ENCODE measurements at places on chromosomes 2 and 18.

DNA sequence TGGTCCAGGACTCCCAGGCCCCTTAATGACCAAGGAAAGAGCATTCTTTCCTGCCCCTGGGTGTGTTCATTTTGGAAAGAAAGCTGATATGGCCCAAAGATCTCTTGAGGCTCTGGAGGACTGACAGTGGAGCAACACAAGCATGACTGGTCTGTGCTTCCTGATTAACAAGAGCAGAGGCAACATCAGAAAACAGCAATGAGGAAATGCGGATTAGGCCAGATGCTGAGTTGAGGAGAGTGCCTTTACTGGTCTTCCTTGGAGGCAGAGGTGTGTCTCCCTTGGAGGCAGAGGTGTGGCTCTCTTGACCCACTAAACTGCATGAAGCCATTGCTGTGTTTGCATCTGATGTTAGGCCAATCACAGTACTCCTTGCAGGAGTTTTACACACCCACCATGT is 19.9 kb downstream of the IL36B start:
- no peak for DNase-seq

GRCh38 chr18:73365018-73365417 is 497.2 kb upstream of the NETO1 start:
- DNase-seq = no peak

GRCh38 chr18:34493566-34494358 is 216.3 kb upstream of the DTNA start:
- DNase-seq = no peak

DNA sequence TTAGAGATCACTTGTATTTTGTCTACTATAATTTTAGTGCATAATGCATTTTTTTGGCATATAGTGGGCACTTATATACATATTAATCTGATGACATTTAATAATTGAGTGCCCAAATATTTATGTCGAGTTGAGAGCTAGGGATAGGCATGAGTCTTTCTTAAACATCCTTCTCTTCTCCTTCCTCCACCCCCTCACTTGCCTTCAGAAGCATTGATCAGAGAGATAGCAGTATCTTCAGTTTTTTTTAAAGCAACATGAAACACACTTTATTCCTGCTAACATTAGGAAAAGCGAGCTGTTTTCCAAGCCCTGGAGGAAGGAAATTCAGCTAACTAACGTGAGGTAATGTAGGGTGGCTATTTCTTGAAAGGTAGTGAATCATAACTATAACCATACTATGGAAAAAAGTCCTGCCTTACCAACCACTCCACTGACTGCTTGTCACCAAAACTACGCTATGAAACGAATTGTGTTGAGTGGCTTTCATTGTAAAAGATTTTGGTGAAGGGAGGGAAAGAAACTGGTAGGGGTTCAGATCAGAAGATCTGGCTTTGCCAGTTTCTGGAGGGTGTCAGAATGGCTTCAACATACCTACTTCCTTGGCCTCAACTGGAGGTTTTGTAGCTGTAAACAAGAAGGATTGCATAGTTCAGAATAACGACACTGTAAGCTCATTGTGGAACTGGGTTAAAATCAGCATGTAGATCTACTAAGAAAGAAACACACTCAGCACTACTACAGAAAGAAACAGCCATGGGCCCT is 2.3 kb upstream of the ITGA4 start:
- DNase-seq = no peak

GRCh38 chr2:229089776-229090175 is 181.3 kb downstream of the PID1 start:
- DNase-seq = no peak

DNA sequence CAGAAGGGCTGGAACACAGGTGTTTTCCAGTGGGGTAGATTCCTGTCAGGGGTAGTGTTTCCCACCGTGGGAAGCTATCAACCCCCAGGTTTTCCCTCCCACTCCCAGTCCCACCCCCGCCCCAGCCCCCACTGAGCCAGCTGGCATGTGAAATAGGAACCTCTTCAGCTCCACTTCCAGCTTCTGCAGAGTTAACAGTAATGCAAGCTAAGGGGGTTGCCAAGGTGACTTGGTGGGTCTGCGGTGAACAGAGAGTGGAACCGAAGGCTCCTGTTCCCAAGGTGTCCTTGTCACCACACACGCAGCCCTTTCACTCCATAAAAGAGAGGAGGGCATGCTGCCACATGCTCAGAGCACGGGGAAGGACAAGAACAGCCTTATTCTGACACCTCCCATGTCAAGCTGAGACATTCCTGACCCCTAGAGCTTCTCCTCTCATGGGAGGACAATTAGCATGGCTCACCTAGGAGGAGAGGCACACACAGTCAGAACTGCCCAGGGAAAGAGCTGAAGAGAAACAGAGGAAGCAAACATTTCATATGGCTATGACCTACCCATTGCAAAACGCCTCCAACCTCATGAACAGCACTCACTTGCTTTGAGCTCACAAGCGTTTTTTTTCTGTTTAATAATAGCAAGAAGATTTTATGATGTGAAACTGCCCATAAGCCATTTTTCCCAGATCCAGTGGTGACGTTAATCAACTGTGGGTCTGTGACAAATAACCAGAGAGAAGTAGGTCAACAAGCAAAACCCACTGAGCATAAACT is 39.8 kb upstream of the TBC1D8 start:
- no peak for DNase-seq
